ENCODE measurements at places on chromosomes 2 and 18. TPM values are rescaled to one million over a fixed set of nuclear protein-coding genes. Genes with fewer than 3 reads are reported as not detected.

Gene SCYGR3
- total RNA-seq: not detected

Gene LIMS4
- total RNA-seq: 15.9 TPM

Gene RAD51AP2
- not detected for total RNA-seq

Gene CHRNG
- not detected for total RNA-seq

Gene CENPO
- 8.0 TPM for total RNA-seq

Gene HNRNPLL
- total RNA-seq: 53.9 TPM

Gene CDH7
- not detected for total RNA-seq

Gene RTP5
- not detected for total RNA-seq

Gene IL1RN
- total RNA-seq: not detected

Gene AP1S3
- total RNA-seq: 2.2 TPM

Gene SERPINB3
- total RNA-seq: not detected
